ENCODE measurements at places on chromosomes 12 and 14.

DNA sequence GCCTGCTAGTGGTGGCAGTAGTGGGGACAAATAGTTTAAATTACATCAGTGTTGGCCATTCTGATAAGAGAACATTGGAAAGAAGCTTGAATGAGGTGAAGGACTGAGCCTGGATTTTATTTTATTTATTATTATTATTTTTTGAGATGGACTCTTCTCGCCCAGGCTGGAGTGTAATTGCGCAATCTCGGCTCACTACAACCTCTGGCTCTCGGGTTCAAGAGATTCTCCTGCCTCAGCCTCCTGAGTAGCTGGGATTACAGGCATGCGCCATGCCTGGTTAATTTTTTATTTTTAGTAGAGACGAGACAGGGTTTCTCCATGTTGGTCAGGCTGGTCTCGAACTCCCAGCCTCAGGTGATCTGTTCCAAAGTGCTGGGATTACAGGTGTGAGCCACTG is 739.4 kb downstream of the AACS start:
- no peak for DNase-seq

DNA sequence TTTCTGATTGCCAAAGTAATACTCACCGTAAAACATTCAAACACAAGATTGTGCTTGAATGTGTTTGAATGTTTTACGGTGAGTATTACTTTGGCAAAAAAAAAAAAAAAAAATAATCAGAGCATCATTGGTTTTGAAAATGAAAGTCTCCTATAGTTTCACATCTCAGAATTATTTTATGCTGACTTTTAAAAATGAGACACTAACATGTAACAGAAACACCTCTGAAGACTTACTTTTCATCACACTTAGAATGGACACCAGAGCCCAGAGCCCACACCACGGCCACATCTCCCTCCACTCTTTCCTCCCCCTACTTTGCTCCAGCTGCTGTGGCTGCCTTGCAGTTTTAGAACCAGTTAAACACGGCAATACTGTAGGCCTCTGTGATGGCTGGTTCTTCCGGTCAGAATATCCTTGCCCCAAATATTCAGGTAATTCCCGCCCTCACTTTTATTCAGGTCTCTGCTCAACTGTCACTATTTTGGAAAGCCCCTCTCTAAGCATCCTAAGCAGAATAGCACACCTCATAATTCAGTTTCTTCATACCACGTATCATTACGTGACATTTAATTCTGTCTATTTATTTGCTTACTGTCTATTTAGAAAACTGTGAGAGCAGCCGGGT is 138.9 kb upstream of the MAX start:
- DNase-seq: no peak

DNA sequence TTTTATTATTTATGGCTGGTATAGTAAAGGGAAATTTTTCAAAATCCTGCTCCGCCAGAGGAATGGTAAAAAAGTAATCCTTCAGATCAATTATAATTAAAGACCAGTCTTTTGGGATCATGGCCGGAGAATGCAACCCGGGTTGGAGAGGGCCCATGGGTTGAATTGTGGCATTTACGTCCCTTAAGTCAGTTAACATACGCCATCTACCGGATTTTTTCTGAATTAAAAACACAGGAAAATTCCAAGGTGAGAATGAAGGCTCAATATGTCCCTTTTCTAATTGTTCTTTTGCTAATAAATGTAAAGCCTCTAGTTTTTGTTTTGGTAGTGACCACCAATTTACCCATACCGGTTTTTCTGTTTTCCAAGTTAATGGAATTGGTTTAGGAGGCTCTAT is 602.8 kb downstream of the ALG10 start:
- no peak for DNase-seq

DNA sequence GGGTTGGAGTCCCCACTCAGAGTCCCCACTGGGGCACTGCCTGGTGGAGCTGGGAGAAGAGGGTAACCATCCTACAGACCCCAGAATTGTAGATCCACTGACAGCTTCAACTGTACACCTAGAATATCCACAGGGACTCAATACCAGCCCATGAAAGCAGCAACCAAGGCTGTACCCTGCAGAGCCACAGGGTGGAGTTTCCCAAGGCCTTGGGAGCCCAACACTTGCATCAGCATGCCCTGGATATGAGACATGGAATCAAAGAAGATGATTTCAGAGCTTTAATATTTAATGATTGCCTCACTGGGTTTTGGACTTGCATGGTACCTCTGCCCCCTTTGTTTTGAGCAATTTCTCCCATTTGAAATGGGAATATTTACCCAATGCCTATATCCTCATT is 80.4 kb downstream of the RASSF9 start:
- no peak for DNase-seq

DNA sequence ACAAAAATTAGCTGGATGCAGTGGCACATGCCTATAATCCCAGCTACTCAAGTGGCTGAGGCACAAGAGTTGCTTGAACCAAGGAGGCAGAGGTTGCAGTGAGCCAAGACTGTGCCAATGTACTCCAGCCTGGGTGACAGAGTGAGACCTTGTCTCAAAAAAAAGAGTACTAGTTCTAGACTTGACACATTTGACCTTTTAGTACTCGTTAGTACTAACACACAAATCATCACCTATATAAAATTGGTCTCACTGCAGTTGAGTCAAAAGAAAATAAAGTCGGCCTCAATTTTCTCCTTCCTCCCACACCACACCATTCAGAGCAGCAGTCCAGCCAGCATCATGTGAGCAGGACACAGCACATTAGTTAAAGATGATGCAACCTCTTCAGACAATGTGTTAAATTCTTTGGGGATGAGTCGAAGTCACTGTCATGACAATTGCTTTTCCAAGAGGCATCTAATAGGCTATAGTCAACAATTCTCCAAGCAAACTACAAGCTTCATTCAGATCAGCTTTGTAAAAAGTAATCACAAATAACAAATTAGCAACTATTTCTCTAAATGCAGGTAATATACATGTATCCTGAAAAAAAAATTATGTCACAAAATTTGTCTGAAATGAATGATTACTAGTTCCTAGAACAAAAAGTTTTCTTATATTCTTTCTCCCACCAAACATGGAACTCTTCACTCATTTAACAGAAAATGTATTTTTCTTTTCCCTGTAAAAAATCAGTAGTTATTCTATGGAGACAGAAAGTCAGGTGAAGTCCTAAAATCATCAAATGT is 55.6 kb downstream of the CLIP1 start:
- DNase-seq: no peak

- DNase-seq: no peak
Measured at GRCh38 chr12:98244136-98244535, 271.3 kb upstream of the TMPO start.

All from cortex of kidney (tissue), 1 donor.